Gastroesophageal sphincter (tissue), 4 donors: ENCODE measurements at places on chromosomes 6 and 20. TPM values are rescaled to one million over a fixed set of nuclear protein-coding genes. Genes with fewer than 3 reads are reported as not detected.

PANK2 gene
- total RNA-seq: 49.0 TPM

BPI gene
- 0.47 TPM for total RNA-seq

TGM2 gene
- total RNA-seq: 196 TPM

OGFRL1 gene
- total RNA-seq: 48.5 TPM

DCDC2 gene
- total RNA-seq: 0.15 TPM

OLIG3 gene
- total RNA-seq: not detected

SASH1 gene
- total RNA-seq: 48.9 TPM

PPP1R16B gene
- total RNA-seq: 5.4 TPM

TMEM217 gene
- not detected for total RNA-seq

EPPIN gene
- not detected for total RNA-seq

IL20RA gene
- total RNA-seq: 2.0 TPM

PLCB4 gene
- 65.3 TPM for total RNA-seq

MRAP2 gene
- total RNA-seq: 1.2 TPM

JPH2 gene
- total RNA-seq: 267 TPM

RAD21L1 gene
- not detected for total RNA-seq

SNRPB2 gene
- total RNA-seq: 36.3 TPM

LY6G5C gene
- total RNA-seq: 1.9 TPM

OOEP gene
- total RNA-seq: not detected

LAMP5 gene
- not detected for total RNA-seq

PSORS1C2 gene
- total RNA-seq: not detected

SPDEF gene
- not detected for total RNA-seq

TCP11 gene
- not detected for total RNA-seq

SLC17A9 gene
- 2.8 TPM for total RNA-seq

APOBEC2 gene
- total RNA-seq: 1.8 TPM

CRISP2 gene
- total RNA-seq: not detected

ADRM1 gene
- 182 TPM for total RNA-seq

TXLNB gene
- total RNA-seq: 1.2 TPM

SLC4A11 gene
- 0.62 TPM for total RNA-seq

TRIM10 gene
- 0.08 TPM for total RNA-seq

OPRM1 gene
- 0.40 TPM for total RNA-seq

NOX3 gene
- not detected for total RNA-seq

FHL5 gene
- 11.4 TPM for total RNA-seq

BAG2 gene
- 49.3 TPM for total RNA-seq

TRMT6 gene
- 9.5 TPM for total RNA-seq

MUCL3 gene
- total RNA-seq: not detected

RAET1E gene
- not detected for total RNA-seq
